ENCODE measurements at places on chromosomes 1 and 21.

- no peak for DNase-seq
Measured at GRCh38 chr21:41321908-41322495, 5.4 kb downstream of the FAM3B start.

DNA sequence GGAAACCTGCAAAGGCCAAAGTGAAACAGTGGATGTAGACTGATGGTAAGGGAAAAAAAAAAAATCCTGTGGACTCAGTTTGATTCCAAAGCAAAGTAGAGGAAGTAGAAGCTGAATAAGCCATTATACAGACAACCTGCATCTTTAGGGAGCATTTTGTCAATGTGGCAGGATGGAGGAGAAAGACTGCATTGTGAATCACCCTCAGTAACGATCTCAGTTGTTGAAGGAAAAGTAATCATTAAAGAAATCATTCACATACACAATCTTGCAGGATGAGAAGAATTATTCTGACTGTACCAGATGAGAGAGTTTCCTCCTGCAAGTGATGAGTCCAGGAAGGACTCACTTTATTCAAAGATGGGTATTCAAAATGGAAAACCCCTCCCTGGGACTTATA is 45.1 kb upstream of the TRIM67 start:
- no peak for DNase-seq

- DNase-seq = no peak
Measured at GRCh38 chr1:20275319-20275925, 15.3 kb upstream of the VWA5B1 start.

DNA sequence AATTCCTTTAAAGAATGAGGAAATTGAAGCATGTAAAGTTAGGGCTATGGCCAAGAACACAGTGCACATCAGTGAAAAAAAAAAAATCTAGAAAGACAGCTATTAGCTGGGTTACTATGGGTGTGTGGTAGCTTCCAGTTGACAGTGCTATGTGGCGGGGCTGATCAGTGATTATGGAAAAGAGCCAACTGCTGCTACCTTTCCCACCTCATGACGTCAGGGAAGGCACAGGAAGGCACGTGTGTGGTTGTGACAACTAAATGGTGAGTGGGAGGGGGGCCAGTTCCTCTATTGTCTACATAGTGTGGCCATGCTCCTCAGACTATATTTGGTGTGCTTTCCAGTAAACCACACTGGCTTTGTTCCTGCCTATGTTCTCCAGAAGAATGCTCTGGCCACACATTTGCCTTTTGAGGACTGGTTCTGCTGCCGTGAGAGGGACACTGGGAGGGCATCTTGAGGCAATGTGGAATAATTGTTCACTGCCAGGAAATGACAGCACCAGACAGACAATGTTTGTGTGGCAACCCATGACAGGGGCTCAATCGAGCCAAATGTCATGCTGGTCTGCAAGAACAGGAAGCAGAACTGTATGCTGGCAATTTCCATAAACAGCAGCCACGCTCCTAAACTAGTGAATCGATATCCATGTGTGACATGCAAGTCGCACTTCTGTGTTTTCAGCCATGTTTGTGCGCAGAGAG is 3.0 kb upstream of the SDE2 start:
- DNase-seq = peak; percentile 6

GRCh38 chr1:27831568-27832410 is 1.2 kb downstream of the PPP1R8 start:
- no peak for DNase-seq
